ENCODE measurements at places on chromosomes 4 and X. TPM values are rescaled to one million over a fixed set of nuclear protein-coding genes. Genes with fewer than 3 reads are reported as not detected.
A peak's percentile ranks its signal among the peaks of the same experiment; 100 is the strongest.

DNA sequence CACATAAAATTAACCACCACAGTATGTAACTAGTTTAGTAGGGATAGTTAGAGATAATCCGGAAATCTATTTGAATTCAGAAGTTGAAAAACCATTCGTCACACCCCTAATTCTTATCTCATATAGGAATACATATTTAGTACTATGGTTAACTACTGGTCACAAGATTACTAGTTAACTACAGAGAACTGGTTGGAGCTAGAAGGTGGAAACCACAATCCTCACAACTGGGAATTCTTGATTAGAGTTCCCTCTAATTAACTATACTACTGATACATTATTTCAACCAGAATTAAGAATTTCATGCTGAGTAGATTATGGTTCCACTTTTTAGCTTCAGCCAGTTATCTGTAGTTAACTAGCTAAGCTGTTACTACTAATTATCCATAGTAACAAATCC, 39.9 kb upstream of the NKAP start:
- DNase-seq = no peak

GRCh38 chrX:88425739-88426138, 321.3 kb upstream of the CPXCR1 start:
- no peak for DNase-seq

DNA sequence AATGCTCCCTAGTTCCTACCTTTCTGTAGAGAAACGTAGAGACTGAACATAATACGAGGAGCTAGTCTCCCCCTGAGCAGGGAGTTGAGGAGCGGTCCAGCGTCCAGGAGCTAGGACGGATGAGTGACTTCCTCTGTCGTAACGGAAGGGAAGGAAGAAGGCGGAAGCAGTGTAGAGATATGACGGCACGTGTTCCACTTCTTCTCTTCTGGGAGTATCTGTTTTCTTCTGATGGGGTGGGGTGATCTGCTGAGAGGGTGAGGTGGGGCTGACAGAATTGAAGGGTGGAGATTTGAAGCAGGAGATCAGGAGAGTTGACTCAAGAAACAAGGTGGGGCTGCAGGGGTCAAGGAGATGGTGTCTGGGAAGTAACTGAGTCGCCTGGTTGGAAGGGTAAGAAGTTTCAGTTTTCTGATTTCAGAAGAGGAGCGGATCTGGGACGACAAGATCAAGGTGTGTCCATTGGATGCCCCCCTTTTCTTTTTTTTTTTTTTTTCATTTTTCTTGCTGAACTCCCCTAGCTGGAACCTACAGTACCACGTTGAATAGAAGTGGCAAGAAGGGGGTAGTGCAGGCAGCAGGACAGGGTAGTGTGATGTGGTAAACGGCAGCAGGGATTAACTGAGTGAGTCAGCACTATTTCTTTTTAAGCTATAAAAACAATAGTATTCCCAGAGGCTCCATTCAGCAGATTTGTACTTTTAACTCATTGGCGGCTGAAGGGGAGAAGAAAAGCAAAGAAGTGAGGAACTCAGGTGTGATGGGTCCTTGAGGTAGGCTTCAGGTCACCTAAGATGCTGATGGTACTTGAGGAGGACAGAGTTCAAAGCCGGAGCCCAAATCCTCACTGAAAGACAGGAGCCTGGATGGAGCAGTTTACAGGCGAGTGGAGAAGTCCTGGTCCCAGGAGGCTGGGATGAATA, 50.8 kb upstream of the SETD7 start:
- no peak for DNase-seq

- DNase-seq = no peak
Measured at GRCh38 chr4:152478461-152479237, 57.2 kb downstream of the FBXW7 start.

- DNase-seq = peak; percentile 35
Measured at GRCh38 chr4:127623797-127624083, 9.0 kb upstream of the INTU start.

- no peak for DNase-seq
Measured at GRCh38 chrX:1162119-1162916, 50.1 kb downstream of the CRLF2 start.

DNA sequence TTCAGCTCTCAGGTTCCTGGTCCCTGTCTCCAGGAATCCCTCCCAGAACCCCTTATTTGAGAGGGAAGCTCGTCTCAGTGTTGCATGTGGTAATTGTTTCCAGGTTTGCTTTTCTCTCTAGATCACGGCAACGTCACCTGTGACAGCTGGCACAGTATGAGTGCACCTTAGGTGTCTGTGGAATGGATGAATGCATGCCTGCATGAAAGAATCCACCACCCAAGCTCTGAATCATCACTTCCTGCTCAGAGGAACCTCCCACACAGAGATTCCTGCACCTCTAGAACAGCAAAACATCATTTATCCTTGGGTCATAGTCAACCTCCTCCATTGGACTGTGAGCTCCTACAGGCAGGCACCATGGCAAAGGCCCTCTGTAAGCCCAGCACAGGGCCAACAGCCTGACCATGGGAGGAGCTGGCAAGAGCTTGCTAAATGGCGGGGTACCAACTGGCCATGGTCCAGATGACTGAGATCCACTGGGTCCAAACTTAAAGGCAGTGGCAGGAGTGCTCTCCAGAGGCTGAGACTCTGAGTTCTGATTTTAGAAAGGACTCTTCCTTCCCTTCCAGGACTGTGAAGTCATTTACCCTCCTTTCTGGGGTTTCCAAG, 116.2 kb downstream of the SLC2A9 start:
- DNase-seq = no peak

DNA sequence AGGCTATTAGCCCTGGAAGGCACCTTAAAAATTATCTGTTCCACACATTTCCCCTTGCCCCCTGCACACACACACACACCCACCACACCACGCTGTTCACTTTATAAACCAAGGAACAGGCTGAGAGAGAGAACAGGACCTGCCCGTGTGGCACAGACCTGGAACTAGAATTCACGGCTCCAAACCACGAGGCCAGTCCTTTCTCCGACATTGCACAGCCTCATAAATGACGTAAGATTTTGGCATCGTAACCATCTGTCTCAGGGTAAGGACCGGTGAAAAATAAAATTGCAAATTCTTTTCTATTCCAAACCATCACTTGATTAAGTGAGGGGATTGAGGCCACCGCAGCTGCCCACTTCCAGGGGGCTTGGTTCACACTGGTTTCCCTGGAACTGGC, 330.3 kb downstream of the BCOR start:
- DNase-seq = no peak

DNA sequence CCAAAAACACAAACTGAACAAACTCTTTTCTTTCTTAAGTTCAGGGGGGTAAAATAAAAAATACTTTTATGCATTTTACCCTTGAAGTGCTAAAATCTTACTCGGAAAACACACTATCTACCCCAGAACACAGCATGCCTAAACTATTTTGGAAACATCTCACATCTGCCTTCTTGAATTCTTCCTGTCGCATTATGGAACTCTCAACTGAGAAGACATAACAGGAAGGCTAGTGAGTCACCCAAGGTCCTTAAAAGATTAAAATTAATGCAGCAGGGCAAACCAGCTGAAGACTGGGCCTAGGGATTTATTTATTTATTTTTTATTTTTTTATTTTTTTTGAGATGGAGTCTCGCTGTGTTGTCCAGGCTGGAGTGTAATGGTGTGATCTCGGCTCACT, 208.2 kb downstream of the APBB2 start:
- no peak for DNase-seq

- peak; percentile 36 for DNase-seq
Measured at GRCh38 chr4:127782275-127783025, at the start of gene HSPA4L. Gene HSPA4L, plus strand, starts transcription at chr4:127782322. Its CDS starts 229 bp downstream, at chr4:127782551.

- no peak for DNase-seq
Measured at GRCh38 chr4:53963336-53963735, 101.1 kb downstream of the CHIC2 start.

DNA sequence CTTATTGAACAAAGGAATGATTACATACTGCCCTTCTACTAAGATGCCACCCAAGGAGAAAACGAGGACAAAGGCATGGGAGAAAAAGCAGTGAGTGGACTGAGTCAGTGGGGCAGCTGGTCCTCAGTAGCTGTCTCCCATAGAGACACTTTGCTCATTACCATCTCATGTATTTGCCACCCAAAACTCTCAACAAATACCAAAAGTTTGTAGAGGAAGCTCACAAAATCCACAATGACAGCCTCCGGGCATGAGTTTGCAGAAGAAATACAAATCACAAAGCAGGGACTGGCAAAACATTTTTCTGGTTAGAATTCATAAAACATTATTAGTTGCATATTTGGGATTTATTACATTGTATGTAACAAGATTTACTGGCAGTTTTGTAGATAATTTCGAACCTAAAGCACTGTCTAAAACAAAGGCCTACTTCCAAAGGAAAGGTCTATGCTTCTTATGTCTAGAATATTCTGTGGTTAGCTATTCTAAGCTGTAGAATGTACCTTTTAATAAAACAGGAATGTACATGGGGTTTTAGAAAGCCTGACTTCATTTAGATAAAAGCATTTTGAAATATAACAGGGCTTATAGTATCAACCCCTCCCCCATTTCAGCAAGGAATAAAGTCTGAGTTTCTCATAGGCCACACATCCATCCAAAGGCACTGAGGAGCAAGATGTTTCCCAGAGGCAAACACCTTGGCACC, 17.7 kb downstream of the PCDH18 start:
- no peak for DNase-seq

GRCh38 chrX:38318196-38318595, 9.1 kb downstream of the RPGR start:
- DNase-seq = no peak

DNA sequence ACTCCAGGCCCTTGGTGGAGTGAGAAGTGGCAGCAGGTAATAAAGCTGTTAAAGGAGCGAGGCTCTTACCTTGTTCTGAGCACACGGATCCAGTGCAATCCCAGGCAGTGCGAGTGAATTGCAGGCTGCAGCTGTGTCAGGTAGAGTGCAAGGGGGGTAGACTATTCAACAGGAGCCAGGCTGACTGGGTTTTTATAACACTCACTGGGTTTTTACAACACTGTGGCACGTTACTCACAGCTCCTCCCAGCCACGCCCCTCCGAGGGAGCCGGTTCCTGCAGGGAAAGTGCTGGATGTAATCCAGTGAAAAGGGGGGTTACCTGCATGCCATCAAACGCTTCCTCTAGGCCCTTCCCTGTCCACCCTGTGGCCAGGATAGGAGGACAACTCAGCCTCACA, 358 bp downstream of the FGFBP1 start:
- DNase-seq = no peak

DNA sequence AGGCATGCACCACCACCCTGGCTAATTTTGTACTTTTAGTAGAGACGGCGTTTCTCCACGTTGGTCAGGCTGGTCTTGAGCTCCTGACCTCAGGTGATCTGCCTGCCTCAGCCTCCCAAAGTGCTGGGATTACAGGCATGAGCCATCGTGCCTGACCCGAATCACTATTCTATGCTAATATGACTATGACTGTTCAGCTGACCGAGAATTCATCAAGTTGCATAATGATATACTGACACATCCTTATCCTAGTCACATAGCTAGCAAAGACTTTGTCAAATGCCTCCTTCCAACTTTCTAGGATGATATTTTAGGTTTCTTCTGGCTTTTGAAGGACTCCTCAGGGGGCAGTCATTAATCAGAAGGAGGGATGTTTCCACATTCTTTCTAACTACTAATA, 4.8 kb upstream of the GPM6B start:
- DNase-seq = no peak

DNA sequence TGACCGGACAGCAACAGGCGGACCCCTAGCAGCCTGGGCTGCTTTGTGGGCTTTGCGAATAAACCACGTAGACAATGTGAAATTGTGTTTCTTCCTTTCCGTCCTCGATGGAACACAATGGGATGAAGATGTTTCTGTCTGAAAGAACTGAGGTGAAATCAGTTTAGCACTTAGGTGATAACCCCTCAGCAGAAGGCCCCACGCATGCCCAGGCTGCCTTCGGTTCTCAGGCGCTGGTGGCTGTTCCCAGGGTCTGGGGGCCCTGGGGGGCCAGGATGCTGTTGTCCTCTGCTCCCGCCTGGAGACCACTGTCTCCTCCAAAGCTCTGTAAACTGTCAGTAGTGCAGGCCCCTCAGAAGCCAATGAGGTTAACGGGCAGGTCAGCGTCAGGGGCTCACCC, 73.9 kb upstream of the HGFAC start:
- DNase-seq = no peak

DNA sequence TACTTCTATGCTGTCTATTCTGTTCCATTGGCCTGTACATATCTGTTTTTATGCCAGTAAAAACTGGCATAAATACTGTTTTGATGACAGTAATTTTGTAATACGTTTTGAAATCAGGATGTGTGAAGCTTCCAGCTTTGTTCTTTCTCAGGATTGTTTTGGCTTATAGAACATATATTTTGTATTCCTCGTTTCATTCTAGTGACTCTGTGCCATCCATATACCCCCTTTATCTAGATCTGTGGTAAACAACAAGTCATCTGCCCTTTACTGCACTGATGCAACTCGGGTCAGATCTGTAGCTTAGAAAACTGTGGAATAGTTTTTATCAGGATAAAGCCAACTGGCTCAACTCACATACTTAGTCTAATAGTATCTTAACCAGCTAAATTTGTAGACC, 233.7 kb downstream of the PRDM5 start:
- DNase-seq = no peak

DNA sequence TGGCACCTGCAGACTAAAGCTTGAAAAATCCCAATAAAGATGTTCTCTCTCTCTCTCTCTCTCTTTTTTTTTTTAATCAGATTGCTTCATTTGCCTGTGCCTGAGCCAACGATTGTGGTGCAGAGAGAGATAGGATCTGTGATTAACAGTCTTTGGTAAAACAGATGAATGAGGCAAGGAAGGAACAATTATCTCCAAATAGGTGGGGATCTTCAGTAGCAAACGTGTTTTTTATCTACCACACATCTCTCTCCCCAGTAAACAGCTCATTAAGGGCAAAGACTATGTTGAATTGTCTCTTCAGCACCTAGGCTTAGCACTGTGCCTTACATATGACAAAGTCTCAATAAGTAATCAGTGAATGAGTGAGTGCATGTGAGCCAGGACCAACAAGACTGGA, 96.3 kb downstream of the SMIM20 start:
- no peak for DNase-seq

GRCh38 chrX:40084471-40085101, 13.2 kb downstream of the BCOR start:
- no peak for DNase-seq

DNA sequence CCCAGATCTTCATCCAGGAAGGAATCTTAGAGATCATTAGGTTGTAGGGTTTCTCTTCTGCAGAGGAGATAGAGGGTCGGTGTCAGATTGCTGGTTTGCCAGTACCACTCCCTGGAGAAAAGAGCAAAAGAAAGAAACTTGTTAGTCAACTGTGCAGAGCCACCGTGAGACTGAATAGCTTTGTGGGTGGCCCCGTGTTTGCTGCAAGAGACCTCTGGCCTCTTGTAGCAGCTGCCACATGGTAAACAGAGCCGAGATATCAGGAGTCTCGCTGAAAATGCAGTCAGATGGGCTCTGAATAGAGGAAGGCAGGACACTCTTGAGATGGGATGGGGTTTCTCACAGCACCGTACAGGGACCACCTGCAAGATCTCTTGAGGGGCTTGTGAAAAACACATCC, 149.7 kb downstream of the PTTG2 start:
- DNase-seq = no peak

- DNase-seq = no peak
Measured at GRCh38 chrX:63503541-63503940, 152.4 kb upstream of the SPIN4 start.

- DNase-seq = no peak
Measured at GRCh38 chr4:95838192-95838591, 1.7 kb upstream of the PDHA2 start.

Gene BANK1
- 2.0 TPM for polyA plus RNA-seq

Gene TKTL2
- 0.09 TPM for polyA plus RNA-seq

Gene KCTD8
- polyA plus RNA-seq = 4.1 TPM

Gene LNX1
- 14.4 TPM for polyA plus RNA-seq

Gene CWH43
- 4.8 TPM for polyA plus RNA-seq

Gene CT55
- polyA plus RNA-seq = 0.10 TPM

Gene RELL1
- polyA plus RNA-seq = 8.7 TPM

Gene UGT2B10
- not detected for polyA plus RNA-seq

Gene OTC
- not detected for polyA plus RNA-seq

All from renal pelvis (tissue), 12 donors.